ENCODE measurements at places on chromosomes 11 and 22.

DNA sequence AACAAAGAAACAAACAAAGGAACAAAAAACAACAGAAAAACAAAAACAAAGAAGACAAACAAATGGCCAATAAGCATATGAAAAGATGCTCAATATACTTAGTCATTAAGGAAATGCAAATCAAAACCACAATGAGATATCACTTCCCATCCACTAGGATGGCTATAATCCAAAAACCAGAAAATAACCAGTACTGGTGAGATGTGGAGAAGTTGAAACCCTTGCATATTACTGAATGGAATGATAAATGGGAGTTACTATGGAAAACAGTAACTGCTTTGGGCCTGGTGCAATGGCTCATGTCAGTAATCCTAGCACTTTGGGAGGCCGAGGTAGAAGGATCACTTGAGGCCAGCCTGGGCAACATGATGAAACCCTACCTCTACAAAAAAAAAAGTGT, 44.9 kb upstream of the RBFOX2 start:
- H3K27ac ChIP-seq: no peak overlapping the region
- no peaks in the 10 kb centered on the region for H3K36me3 ChIP-seq
- DNase-seq: no peak
- no peaks in the 10 kb centered on the region for H3K4me1 ChIP-seq
- no peaks in the 10 kb centered on the region for H3K27me3 ChIP-seq

DNA sequence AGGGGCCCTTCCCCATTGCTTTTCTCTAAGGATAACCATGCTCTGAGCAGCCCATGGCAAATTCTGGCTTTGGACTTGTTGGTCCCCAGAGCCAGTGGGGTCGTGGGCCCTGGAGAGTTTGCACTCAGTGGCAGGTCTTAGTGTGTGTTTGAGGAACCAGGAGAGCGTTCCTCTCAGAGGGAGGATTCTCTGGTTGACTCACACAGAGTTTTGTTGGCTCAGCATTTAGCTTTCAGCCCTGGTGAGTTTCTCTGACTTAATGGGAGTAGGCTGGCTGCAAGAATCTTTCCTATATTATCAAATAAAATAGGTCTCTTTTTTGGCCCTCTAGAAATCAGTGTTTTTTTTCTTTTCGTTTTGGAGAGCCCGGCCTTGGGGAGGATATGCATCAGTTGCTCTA, 20.9 kb downstream of the ST14 start:
- H3K36me3 ChIP-seq: no peaks in the 10 kb centered on the region
- H3K27me3 ChIP-seq: no peaks in the 10 kb centered on the region
- H3K27ac ChIP-seq: no peak overlapping the region
- DNase-seq: no peak
- peaks cover 15% of the 10 kb centered on the region for H3K4me1 ChIP-seq

DNA sequence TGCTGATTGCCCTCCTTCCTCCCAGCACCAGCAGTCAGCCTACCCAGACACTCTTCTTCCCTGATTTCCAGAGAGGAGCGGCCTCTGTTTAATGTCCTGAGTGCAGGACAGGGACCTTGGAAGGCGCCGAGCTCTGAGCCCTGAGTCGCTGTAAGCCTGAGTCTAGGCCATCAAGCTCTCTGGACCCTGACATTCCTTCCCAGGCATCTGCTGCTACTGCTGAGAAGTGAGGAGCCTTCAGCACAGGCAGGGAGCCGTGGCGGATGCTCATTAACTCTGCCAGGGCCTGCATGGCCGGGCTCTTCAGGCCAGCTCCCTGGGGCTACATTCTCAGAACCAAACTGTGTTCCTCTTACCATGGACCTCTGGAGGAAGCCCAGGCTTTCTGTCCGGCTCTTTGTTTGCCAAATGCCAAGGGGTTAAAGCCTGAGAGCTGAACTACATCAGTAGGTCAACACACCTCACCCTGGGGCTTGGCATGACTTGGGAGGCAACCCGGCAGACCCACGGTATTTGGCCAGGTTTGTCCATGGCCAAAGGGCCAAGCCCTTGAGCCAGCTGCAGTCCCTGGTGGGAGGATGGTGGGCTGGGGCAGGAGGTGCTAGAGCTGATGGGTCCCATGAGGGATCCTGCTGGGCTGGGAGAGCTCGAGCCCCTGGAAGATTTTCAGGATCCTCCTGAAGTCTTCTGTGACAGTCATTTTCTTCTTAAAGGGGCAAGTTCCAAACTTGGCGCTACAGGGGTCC, 721.4 kb downstream of the BRD1 start:
- H3K4me3 ChIP-seq: no peak overlapping the region
- H3K36me3 ChIP-seq: no peaks in the 10 kb centered on the region
- H3K4me1 ChIP-seq: no peaks in the 10 kb centered on the region
- no peak overlapping the region for H3K27ac ChIP-seq
- no peak for DNase-seq

DNA sequence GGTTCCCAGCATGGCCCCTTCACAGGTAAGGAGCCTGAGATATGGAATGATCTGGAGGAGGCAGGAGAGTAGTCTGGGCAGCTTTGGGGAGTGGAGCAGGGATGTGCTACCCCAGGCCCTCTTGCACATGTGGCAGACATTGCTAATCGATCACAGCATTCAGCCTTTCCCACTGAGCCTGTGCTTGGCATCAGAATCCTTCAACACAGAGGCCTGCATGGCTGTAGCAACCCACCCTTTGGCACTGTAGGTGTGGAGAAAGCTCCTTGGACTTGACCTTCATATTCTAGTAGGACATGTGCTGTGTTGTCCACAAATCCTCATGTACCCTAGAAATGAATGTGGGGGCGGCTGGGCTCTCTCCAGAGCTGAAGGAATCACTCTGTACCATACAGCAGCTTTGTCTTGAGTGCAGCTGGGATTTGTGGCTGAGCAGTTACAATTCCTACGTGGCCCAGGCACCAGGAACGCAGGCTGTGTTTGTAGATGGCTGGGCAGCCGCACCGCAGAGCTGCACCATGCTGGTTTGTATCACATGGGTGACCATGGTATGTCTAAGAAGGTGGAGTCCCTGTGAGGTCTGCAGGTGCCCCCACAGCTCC, 21.8 kb upstream of the PPP6R3 start:
- H3K27ac ChIP-seq: no peak overlapping the region
- H3K4me1 ChIP-seq: peaks cover 10% of the 10 kb centered on the region

DNA sequence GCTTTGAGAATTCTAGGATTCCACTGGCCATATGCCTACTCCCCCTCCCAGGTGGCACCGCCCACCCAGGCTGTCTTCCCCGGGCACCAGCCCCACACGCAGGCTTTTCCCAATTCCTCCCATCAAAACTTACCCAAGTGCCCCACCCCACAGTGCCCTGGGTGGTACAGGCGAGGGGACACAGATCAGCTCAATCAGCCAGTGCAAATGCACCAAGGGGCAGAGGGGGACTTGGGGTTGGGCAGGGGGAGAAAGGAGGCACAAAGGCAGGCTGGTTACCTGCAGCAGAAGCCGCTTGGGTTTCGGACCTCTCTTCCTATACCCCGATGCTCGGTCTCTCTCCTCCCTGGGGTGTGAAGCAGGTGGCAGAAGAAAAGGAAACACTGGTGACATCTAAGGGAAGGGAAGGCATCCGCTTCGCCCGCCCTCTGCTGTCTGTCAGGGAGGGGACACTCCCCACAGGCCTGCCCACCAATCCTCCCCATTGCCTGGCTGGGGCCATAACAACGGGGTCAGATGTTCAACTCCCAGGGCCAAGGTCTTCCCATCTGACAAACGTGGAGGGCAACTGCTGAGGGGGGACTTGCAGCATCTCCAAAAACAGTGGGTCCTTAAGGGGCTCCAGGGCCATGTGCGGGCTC, 14.0 kb downstream of the CBX7 start:
- H3K27me3 ChIP-seq: no peaks in the 10 kb centered on the region
- peak; percentile 59 for DNase-seq

DNA sequence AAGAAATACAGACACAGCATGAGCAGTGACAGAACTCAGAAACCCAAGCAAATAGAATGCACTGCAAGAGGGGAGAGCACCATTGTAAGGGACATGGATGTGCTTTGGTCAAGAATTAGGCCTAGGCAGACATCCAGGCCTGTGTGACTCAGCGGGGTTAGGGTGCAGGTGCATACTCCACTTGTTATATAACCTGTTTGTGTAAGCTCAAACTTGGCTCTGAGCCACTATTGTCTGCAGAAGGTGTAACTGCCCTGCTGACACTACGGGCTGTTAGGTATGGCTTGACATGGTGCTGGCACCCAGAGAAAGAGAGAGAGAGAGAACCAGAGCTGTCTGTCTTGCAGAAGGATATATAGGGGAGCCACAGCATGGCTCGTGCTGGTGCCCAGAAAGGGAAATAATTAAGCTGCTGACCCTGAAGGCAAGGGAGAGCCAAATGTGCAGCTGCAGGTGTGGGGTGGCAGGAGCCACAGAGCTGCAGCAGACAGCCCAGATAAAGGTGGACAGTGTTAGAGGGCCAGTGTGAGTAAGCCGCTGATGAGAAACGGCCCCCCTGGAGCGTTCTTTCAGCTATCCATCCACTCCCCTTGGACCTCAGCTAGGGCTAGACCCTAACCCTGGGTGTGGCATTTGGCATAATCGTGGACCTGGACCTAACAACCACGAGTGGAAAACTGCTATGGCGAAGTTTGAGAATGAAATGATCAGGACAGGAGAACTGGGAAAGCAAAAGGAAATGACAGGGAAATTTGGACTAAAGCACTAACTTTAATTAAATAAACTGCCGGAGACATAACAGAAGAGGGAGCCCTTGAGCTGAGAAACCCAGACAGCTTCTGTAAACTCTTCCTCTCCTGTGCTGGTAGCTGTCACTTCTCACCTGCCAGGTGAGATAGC, 253.0 kb upstream of the CCDC179 start:
- no peak overlapping the region for H3K4me3 ChIP-seq
- no peaks in the 10 kb centered on the region for H3K27me3 ChIP-seq
- DNase-seq: no peak
- no peak overlapping the region for H3K27ac ChIP-seq
- H3K4me1 ChIP-seq: no peaks in the 10 kb centered on the region

- no peaks in the 10 kb centered on the region for H3K36me3 ChIP-seq
- H3K27ac ChIP-seq: peak overlapping the region; percentile 79
- H3K27me3 ChIP-seq: peaks cover 7% of the 10 kb centered on the region
Measured at GRCh38 chr11:124920870-124921609, 2.0 kb downstream of the HEPN1 start.

GRCh38 chr11:113148652-113149051, 165.7 kb upstream of the TTC12 start:
- H3K27me3 ChIP-seq: no peaks in the 10 kb centered on the region
- DNase-seq: no peak
- H3K27ac ChIP-seq: no peak overlapping the region
- no peaks in the 10 kb centered on the region for H3K4me1 ChIP-seq
- no peaks in the 10 kb centered on the region for H3K36me3 ChIP-seq
- no peak overlapping the region for H3K4me3 ChIP-seq

DNA sequence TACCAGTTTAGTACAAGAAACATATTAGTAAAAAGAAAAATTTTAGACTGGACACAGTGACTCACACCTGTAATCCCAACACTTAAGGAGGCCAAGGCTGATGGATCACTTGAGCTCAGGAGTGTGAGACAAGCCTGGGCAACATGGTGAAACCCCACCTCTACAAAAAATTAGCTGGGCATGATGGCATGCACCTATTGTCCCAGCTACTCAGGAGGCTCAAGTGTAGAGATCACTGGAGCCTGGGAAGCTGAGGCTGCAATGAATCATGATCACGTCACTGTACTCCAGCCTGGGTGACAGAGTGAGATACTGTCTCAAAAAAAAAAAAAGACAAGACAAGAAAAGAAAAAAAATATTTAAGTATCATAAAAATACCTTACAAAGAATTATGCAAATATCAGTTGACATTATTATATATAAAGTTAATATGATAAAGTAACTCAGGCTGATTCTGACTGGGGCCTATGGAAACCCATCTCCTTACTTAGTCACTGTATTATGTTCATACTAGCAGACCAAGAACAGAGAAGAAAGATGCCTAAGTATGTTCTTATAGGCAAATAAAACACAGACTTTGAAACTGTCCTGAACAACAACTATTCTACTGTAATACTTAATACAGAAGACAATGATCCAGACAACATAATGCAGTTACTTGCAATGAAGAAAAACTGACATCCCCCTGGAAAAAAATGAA, 27.3 kb downstream of the FAM168A start:
- H3K27ac ChIP-seq: no peak overlapping the region
- H3K27me3 ChIP-seq: no peaks in the 10 kb centered on the region
- no peak for DNase-seq
- no peaks in the 10 kb centered on the region for H3K36me3 ChIP-seq

- H3K36me3 ChIP-seq: no peaks in the 10 kb centered on the region
- H3K27me3 ChIP-seq: no peaks in the 10 kb centered on the region
- H3K27ac ChIP-seq: no peak overlapping the region
- no peak for DNase-seq
Measured at GRCh38 chr22:32986766-32987040, 71.5 kb downstream of the SYN3 start.

- H3K36me3 ChIP-seq: no peaks in the 10 kb centered on the region
- H3K4me3 ChIP-seq: no peak overlapping the region
- no peak for DNase-seq
- peaks cover 62% of the 10 kb centered on the region for H3K27me3 ChIP-seq
- no peak overlapping the region for H3K27ac ChIP-seq
Measured at GRCh38 chr11:33377412-33378370, 120.5 kb downstream of the HIPK3 start.

GRCh38 chr11:35338921-35339320, 80.4 kb downstream of the SLC1A2 start:
- DNase-seq: no peak
- H3K4me1 ChIP-seq: no peaks in the 10 kb centered on the region
- H3K4me3 ChIP-seq: no peak overlapping the region
- no peaks in the 10 kb centered on the region for H3K27me3 ChIP-seq
- no peak overlapping the region for H3K27ac ChIP-seq

- H3K4me1 ChIP-seq: peaks cover 15% of the 10 kb centered on the region
- no peak for DNase-seq
- peak within 1 kb of the TSS; percentile 93 for H3K27ac ChIP-seq
- no peaks in the 10 kb centered on the region for H3K27me3 ChIP-seq
- H3K36me3 ChIP-seq: peaks cover 9% of the 10 kb centered on the region
Measured at GRCh38 chr22:20494978-20495860, at the start of gene KLHL22. Gene KLHL22, minus strand, starts transcription at chr22:20495795. Its CDS starts 6,584 bp downstream, at chr22:20489211.

GRCh38 chr22:47053726-47054141, 291.3 kb downstream of the TBC1D22A start:
- DNase-seq: peak; percentile 49
- no peaks in the 10 kb centered on the region for H3K27me3 ChIP-seq
- peaks cover 5% of the 10 kb centered on the region for H3K4me1 ChIP-seq
- no peak overlapping the region for H3K4me3 ChIP-seq

- no peak overlapping the region for H3K27ac ChIP-seq
- H3K4me3 ChIP-seq: no peak overlapping the region
- no peaks in the 10 kb centered on the region for H3K4me1 ChIP-seq
- no peak for DNase-seq
- no peaks in the 10 kb centered on the region for H3K27me3 ChIP-seq
Measured at GRCh38 chr11:132910011-132910760, 622.1 kb downstream of the OPCML start.

GRCh38 chr11:12693094-12693478, 18.9 kb downstream of the TEAD1 start:
- H3K27me3 ChIP-seq: peaks cover 17% of the 10 kb centered on the region
- peak overlapping the region; percentile 81 for H3K27ac ChIP-seq
- peaks cover 19% of the 10 kb centered on the region for H3K4me1 ChIP-seq

Data from spleen (tissue), 13 donors.